Right atrium auricular region (tissue), 2 donors: ENCODE measurements at places on chromosomes 6 and 20. TPM values are rescaled to one million over a fixed set of nuclear protein-coding genes. Genes with fewer than 3 reads are reported as not detected.
A peak's percentile ranks its signal among the peaks of the same experiment; 100 is the strongest.

GRCh38 chr6:43682724-43683429 is 4.7 kb downstream of the MRPS18A start:
- no peak for DNase-seq
- H3K4me3 ChIP-seq = no peak overlapping the region
- H3K27ac ChIP-seq = peak overlapping the region; percentile 18
- no peaks in the 10 kb centered on the region for H3K27me3 ChIP-seq
- peaks cover 20% of the 10 kb centered on the region for H3K36me3 ChIP-seq
- H3K4me1 ChIP-seq = peaks cover 22% of the 10 kb centered on the region

DNA sequence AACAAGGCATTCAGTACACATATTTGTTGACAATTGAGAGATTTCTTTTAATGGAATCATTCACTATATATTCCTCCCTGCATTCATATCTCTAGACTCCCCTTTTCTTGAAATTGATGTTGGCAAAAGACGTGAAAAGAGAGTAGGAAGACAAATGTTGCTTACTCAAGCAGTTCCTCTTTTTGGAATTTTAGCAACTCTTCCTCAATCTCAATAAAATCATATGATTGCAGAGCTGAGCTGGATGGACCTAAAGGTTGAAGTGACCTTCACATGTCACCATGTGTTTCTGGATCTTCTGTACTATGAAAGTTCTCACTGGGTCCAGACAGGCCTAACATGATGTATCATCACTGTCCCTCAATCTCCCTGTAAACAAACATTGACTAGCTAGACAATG is 18.6 kb downstream of the ADGRF1 start:
- H3K36me3 ChIP-seq = no peaks in the 10 kb centered on the region
- H3K27me3 ChIP-seq = no peaks in the 10 kb centered on the region
- no peak for DNase-seq
- no peak overlapping the region for H3K27ac ChIP-seq

DNA sequence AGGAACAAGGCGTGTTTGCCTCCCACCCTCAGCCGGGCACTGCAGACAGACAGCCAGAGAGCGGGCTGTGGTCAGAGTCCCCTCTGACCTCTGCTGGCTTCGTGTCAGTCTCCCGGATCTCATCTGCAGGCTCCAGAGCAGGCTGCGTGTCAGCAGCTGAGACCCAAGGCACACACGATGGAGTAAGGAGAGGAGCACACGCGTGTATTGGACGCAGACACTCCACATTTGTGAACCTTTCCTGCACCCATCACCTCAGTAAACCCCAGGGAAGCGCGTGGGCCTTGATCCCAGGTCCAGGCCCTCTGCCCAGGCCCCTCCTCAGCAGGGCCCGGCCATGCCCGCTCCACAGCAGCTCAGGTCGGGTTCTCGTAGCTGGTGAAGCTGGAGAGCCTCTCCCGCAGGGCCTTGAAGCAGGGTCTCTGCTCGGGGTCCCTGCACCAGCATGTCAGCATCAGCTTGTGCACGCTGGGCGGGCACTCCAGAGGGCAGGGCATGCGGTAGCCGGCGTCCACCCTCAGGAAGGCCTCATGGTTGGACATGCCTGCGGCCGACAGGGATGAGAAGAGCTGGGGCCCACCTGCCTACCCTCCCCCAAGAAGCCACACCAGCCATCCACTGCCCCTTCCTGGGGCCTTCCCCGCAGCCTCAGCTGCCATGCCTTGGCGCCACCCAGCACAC is 7.9 kb downstream of the PTK6 start:
- H3K36me3 ChIP-seq = no peaks in the 10 kb centered on the region
- no peak overlapping the region for H3K4me3 ChIP-seq
- no peaks in the 10 kb centered on the region for H3K27me3 ChIP-seq
- no peak overlapping the region for H3K27ac ChIP-seq
- no peak for DNase-seq

DNA sequence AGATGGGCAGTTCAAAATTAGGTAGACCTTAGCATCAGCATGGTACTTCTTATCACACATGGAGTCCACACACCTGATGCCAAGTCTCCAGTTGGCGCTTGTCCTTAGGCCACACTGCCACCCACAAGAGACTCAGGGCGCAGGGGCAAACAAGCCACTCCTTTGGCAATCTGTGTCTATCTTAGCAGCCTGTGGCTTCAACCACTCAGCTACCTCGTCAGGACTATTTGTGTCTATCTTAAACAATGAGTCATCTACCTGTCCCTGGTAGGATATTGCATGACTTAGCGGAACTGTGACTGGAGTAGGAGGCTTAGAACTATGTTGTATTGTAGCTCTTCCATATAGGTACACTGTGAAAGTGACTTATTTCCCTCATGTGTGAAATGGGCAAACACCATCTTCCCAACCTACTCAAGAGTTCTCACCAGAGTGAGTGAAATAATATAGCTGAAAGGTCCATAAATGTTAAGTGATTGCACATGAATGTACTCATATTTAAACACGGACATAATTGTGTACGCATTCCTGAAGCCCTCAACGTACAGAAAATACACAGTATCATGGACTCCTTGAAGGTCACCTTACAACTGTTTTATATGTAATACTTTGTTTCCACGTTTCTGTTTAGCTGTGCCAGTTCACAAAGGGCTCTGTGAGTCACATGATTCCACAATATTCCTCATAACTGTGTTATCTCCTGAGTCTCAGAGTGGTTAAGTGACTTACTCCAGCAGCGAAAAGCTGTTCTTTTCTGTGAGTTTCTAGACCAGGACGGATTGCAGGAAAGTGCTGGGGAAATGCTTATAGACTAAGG is 1.6 kb downstream of the TRIM27 start:
- H3K36me3 ChIP-seq = peaks cover 45% of the 10 kb centered on the region
- no peak for DNase-seq
- peak overlapping the region; percentile 80 for H3K4me3 ChIP-seq
- peak overlapping the region; percentile 96 for H3K27ac ChIP-seq
- H3K4me1 ChIP-seq = no peaks in the 10 kb centered on the region

DNA sequence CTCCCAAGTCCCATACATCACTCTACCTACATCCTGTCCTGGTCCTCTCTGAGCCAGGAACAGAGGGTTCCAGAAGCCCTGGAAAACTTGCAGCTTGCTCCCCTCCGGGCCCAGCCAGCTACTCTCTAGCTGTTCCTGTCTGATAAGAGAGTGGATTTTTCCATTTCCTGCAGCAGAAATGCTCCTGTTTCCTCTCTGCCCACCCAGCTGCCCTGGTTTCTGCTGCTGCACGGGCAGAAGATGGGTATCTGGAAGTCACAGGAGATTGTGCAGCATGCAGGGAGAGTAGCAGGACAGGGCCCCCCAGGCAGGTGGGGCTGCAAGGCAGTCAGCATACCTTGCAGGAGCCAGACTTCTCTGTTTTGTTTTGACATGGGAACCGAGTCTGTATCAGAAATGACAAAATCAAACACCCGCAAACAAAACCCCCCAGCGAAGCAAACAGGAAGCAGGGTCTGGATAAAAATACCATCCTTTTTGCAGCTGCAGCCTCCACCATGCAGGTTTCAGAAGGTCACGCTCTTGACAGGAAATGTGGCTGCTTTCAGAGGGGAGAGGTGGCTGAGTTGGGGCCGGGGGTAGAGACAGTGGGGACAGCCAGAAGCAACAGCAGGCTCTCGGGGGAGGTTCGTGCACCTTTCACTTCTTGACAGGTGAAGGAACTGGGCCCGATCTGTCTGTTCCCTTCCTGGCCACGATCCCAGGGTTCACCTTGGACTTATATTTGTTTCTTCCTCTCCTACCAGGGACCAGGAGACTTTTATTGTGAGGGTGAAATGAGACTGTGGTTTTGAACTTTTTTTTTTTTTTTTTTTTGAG is 50.8 kb upstream of the FAM83D start:
- no peak overlapping the region for H3K27ac ChIP-seq
- no peak overlapping the region for H3K4me3 ChIP-seq
- H3K27me3 ChIP-seq = no peaks in the 10 kb centered on the region
- no peaks in the 10 kb centered on the region for H3K36me3 ChIP-seq

GRCh38 chr6:23713211-23713610 is 412.8 kb upstream of the NRSN1 start:
- no peaks in the 10 kb centered on the region for H3K27me3 ChIP-seq
- no peak overlapping the region for H3K27ac ChIP-seq
- no peak overlapping the region for H3K4me3 ChIP-seq
- H3K36me3 ChIP-seq = no peaks in the 10 kb centered on the region
- H3K4me1 ChIP-seq = no peaks in the 10 kb centered on the region

DNA sequence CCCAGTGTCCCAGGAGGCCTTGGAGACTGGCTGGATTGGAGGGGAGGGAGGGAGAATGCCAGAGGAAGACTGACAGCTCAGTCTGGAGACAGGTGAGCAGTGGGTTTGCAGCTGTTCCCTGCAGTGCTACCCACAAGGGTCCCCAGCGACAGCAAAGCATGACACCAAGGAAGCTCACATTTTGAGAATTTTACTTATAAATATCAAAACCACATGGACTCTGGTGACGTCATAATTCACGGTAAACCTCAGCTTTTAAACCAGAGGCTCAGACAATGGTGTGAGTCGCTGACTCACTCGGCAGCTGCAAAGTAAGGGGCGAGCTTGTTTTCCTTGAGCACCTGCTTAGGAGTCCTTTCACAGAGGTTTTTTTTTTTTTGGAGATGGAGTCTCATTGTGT is 65.2 kb downstream of the THBS2 start:
- H3K4me1 ChIP-seq = no peaks in the 10 kb centered on the region
- no peak overlapping the region for H3K27ac ChIP-seq
- H3K27me3 ChIP-seq = no peaks in the 10 kb centered on the region
- no peak overlapping the region for H3K4me3 ChIP-seq
- no peak for DNase-seq

DNA sequence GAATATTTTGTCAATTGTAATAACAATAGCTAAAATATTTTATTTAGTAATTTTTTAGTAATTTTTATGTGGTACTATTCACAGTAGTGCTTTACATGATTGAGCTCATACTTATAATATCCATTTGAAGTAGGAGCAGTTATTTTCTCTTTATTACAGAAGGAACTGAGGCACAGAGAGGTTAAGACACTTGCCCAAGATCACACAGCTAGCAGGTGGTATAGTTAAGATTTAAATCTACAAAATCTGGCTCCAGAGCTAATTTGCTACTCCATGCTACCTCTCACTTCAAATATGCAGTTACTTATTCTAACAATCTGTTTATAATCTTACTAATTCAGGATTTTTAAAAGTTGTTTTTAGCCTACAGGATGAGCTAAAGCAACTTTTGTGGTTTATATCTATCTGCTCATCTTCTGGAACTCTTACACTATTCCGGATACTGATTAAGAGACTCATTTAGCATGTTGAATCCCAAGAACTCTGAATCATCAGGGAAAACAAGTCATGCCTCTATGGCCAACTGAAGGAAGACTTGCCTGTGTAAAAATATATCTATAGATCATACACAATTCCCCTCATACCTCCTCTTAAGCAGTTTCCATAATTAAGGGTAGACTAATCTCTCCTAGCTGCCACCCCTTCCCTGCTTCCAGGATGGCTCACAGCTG is 324.2 kb downstream of the UBE3D start:
- DNase-seq = no peak
- H3K27ac ChIP-seq = no peak overlapping the region
- no peak overlapping the region for H3K4me3 ChIP-seq
- no peaks in the 10 kb centered on the region for H3K4me1 ChIP-seq

GRCh38 chr6:8277769-8278168 is 157.6 kb downstream of the SLC35B3 start:
- H3K4me3 ChIP-seq = no peak overlapping the region
- no peak for DNase-seq
- no peaks in the 10 kb centered on the region for H3K4me1 ChIP-seq
- no peaks in the 10 kb centered on the region for H3K27me3 ChIP-seq
- H3K36me3 ChIP-seq = no peaks in the 10 kb centered on the region
- H3K27ac ChIP-seq = no peak overlapping the region

DNA sequence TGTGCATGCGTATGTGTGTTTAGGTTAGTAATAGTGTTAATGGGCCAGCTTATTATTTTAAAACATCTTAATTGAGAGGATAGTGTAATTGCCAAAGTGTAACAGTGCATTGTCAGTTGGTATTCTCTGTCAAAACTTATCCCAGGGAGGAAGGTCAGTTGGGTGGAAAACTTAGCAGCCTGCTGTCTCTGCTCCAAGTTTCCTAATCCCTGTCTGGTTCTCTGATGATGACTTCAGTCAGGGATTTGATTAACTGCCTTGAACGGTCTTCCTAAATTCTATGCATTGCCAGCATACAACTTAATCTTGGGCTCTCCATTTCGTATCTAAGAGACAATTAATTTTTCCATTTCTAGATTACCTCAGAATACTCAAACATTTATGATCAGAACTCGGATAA is 51.1 kb downstream of the L3MBTL3 start:
- no peak overlapping the region for H3K27ac ChIP-seq
- no peaks in the 10 kb centered on the region for H3K27me3 ChIP-seq
- no peaks in the 10 kb centered on the region for H3K36me3 ChIP-seq
- no peak overlapping the region for H3K4me3 ChIP-seq
- H3K4me1 ChIP-seq = no peaks in the 10 kb centered on the region

- no peak overlapping the region for H3K4me3 ChIP-seq
- no peaks in the 10 kb centered on the region for H3K4me1 ChIP-seq
- no peak overlapping the region for H3K27ac ChIP-seq
- no peaks in the 10 kb centered on the region for H3K27me3 ChIP-seq
- no peaks in the 10 kb centered on the region for H3K36me3 ChIP-seq
These were observed 103.4 kb upstream of the STMND1 start for GRCh38 chr6:16998461-16998860.

- DNase-seq = no peak
- no peaks in the 10 kb centered on the region for H3K27me3 ChIP-seq
- no peak overlapping the region for H3K27ac ChIP-seq
- no peak overlapping the region for H3K4me3 ChIP-seq
These were observed 7.6 kb upstream of the KCNK16 start for GRCh38 chr6:39330057-39330456.

- H3K27me3 ChIP-seq = no peaks in the 10 kb centered on the region
- H3K4me3 ChIP-seq = no peak overlapping the region
- DNase-seq = no peak
- H3K27ac ChIP-seq = no peak overlapping the region
These were observed 3.2 kb upstream of the RFPL4B start for GRCh38 chr6:112343977-112344376.

DNA sequence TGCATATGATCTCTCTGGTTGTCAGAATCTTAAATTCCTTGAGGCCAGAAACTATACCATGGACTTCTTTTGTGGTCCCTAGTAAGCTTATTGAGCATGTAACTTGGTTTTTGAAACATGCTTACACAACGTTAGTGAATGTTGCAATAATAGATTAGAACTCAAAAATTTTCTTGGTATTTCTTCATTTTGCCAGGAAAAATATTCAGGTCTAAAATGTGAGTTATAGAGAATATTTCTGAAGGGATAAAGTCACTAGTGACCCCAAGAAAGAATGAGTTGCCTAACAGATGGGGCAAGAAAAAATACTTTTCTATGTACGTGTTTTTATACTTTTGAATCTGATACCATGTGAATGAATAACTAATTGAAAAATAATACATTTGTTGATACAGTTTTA is 195.4 kb downstream of the TFAP2A start:
- no peak overlapping the region for H3K4me3 ChIP-seq
- H3K4me1 ChIP-seq = no peaks in the 10 kb centered on the region
- no peaks in the 10 kb centered on the region for H3K36me3 ChIP-seq
- H3K27me3 ChIP-seq = no peaks in the 10 kb centered on the region
- DNase-seq = no peak
- H3K27ac ChIP-seq = no peak overlapping the region

PHACTR3 gene
- 0.86 TPM for total RNA-seq

TUBB2A gene
- total RNA-seq = 42.2 TPM

PARD6B gene
- total RNA-seq = 4.4 TPM

OR2H2 gene
- total RNA-seq = not detected

VGLL2 gene
- 4.2 TPM for total RNA-seq

ARID1B gene
- total RNA-seq = 44.6 TPM

ECT2L gene
- 3.5 TPM for total RNA-seq

FAM217A gene
- total RNA-seq = not detected
